ENCODE measurements at places on chromosomes 11 and 22. TPM values are rescaled to one million over a fixed set of nuclear protein-coding genes. Genes with fewer than 3 reads are reported as not detected.
A peak's percentile ranks its signal among the peaks of the same experiment; 100 is the strongest.

CHCHD10 gene
- polyA plus RNA-seq, result 645 TPM

ELFN2 gene
- 0.01 TPM for polyA plus RNA-seq

OR56B1 gene
- not detected for polyA plus RNA-seq

DNA sequence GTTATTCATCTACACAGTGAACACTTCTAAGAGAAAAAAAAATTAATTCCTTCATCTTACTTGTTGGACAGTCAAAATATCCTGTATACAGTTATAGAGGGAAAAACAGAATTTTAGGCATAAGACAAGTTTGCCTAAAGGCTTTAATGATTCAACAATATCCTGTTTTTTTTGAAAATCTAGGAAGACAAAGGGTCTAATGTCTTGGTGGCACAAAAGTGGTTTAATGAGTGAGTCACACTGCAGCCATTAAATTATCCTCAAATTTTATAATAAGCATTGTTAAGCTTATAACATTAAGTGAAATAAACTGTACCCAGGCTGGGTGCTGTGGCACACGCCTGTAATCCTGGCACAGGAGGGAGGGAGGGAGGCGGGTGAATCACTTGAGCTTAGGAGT is 72.9 kb downstream of the GAB2 start:
- DNase-seq, result no peak

- DNase-seq, result no peak
Measured at GRCh38 chr22:32158712-32159533, at the start of gene C22orf42. C22orf42 (minus strand) TSS chr22:32159303; CDS start chr22:32159215, 88 bp downstream.

DNA sequence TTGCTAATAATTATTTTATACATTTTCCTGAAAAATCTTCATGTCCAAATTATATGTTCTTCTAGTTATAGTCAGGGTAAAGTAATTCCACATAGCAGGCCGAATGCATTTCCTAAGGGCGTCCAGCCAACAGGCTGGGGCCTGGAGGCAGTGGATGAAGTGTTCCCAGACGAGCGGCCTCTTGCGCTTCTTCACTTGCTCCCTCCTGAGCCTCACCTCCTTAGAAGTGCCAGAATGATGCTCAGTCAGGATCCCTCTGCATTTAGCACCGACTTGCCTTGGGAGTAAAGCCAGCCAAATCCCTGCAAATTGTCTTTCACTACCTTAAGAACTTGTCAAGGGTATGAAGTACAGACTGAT is 1.5 kb downstream of the OLFML1 start:
- DNase-seq, result no peak

DNA sequence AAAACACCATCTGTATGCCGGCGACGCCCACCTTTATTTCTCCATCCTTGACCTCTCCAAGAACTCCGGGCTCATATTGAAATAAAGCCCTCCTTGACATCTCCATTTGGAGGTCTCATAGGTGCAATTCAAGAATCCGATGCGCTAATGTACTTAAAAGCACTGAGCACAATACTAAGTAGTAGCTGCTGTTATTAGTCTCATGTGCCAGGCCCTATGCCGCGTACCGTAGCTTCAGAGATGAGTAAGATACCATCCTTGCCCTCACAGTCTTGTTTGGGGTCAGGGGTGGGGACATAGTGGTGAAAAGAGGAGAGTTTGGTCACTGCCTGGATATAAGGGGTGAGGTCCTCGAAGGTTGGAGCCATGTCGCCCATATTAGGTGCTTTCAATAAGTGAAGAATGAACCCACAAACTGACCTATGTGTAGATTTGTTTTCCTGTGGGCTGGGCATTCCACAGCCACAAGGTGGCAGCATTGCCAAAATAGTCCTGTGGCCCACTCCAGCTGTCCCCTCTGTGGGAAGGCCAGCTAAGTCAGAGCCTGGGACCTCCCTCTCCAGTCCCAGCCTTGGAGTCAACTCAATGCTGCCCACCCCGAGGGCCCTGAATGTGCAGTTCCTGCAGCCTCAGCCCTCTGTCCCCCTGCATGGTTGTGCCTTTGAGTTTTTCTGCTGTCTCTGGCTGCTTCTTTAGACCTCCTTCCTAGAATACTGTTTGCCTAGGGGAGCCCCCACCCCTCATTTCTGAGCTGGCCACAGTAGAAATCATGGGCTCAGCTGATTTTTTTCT is 6.5 kb downstream of the DCPS start:
- peak; percentile 85 for DNase-seq

- no peak for DNase-seq
Measured at GRCh38 chr22:42256930-42257329, 13.5 kb downstream of the TCF20 start.

DNA sequence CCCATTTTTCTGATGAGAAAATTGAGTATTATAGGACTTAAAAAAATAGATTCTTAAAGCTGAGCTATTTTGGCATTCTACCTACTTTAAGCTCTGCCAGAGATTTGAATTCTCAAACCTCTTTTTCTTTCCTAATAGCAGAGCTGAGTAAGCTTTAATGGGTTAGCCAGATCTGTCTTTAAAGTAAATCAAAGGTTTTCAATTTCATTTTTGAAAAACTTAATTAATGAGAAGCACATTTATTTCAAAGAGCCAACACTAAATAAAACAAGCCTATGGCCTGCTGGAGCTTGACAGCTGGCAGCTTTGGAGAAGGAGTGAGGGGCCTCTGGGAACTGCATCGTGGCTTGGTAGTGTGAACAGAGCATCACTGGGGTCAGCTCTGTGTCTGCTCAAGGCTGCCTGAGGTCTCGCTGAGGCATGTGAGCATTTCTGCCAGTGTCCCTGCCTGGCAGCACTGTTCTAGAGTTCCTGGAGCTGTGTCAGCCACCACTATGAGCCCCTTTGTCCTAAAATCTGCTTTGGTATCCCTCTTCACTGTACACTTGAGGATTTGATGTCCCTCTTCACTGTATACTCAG is 50.4 kb upstream of the PRSS23 start:
- DNase-seq, result no peak

DNA sequence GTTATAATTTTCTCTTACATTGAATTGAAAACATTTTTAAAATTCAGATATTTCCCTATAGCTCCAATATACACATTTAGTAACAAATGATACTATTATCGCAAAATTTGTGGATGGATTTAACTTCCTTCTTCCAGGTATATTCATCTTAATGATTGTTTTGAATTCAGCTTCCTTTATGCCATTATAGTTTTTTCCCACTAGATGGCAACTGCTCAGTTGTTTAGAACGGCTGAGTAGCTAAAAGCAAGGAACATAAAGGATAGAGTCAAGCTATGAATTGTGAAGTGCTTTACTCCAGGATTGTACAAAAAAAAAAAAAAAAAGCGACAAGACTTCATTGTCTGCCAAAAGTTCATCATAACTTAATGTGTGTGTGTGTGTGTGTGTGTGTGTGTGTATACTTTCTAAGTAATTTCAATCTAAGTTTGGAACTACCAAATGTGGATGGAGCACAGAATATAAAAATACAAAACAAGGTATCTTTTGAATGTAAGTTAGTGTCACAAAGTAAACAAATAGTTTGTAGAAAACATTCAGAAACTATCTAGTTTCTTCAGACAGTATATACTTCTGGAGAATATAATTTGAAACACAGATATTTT is 846.4 kb downstream of the DLG2 start:
- DNase-seq, result no peak

- no peak for DNase-seq
Measured at GRCh38 chr22:47112994-47113852, 350.8 kb downstream of the TBC1D22A start.

- DNase-seq, result no peak
Measured at GRCh38 chr22:40216041-40216756, 38.5 kb downstream of the TNRC6B start.

DNA sequence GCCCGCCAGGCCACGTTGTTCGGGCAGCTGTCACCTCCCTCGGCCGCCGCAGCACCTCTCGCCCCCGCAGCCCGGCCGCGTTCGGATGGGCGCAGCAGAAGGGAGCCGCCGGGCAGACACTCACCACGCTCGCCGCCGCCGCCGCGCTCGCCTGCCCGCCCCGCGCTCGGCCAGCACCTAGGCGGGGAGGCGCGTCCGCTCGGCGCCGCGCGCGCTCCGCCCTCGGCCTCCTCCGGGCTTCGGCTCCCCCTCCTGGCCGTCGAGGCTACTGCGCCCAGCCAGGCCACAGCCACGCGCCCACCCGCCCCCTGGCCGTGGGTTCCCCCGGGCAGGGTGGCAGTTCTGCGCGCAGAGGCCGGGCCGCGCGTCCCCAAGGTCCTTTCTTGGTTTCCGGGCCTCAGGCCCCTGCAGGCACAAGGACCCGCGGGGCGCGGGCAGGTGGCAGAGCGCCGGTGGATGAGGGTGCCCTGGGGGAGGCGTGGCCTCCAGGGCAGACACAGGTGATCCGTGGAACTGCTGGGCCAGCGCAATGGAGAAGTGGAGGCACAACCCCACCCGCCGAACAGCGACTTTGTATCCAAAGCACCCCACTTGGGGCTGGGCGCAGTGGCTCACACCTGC is at the start of gene SLC25A22:
TSS of gene SLC25A22 (minus strand) at position 189 of the 621 bp plus-strand sequence. CDS start 3,275 bp downstream, outside the sequence.
- peak; percentile 89 for DNase-seq

DNA sequence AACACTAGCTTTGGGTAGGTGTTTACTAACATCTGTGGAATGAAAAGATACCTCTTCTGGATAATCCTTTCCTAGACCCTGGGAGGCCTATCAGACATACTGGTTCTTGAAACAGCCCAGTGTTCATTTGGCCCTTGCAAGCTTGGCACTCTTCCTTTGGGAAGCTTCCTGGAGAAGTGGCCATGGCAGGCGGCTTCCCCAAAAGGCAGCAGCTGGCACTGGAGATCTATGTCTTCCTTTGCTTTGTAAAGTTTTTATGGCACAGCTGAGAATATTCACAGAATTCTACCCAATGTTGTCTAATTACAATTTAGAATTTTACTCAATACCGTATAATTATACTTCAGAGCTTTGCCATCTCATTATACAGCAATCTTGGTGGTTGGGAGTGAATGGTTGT is 199.2 kb upstream of the C11orf87 start:
- no peak for DNase-seq

DNA sequence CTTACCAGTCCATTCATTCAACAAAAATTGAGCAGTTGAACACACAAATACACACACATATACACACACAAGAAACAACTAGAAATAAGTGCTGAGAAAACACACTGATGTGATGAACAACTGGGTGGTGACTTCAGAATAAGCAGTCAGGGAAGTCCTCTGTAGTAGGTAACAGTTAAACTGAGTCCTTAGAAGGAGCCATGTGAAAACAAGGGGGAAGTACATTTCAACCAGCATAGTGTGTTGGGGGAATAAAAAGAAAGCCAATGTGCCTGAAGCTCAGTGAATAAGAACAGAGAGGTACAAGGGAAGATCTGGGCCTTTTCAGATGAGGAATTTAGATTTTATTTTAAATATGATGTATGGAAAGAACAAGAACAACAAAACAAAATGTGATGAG is 6.8 kb upstream of the TMEM123 start:
- no peak for DNase-seq

- no peak for DNase-seq
Measured at GRCh38 chr22:47013861-47014635, 251.6 kb downstream of the TBC1D22A start.

- peak; percentile 73 for DNase-seq
Measured at GRCh38 chr11:119363851-119364590, 17.5 kb downstream of the USP2 start.

GRCh38 chr11:65396769-65397745 is 10.6 kb downstream of the FRMD8 start:
- no peak for DNase-seq

Measured in psoas muscle (tissue), 8 donors.